ENCODE measurements at places on chromosomes 2 and 18.

- no peaks in the 10 kb centered on the region for H3K36me3 ChIP-seq
- no peak overlapping the region for H3K27ac ChIP-seq
- H3K4me3 ChIP-seq = no peak overlapping the region
- DNase-seq = no peak
- H3K27me3 ChIP-seq = no peaks in the 10 kb centered on the region
These were observed 16.2 kb downstream of the GPR75 start for GRCh38 chr2:53843595-53843994.

- no peak overlapping the region for H3K27ac ChIP-seq
- no peak for DNase-seq
- no peaks in the 10 kb centered on the region for H3K4me1 ChIP-seq
- no peak overlapping the region for H3K4me3 ChIP-seq
These were observed 66.0 kb upstream of the DSEL start for GRCh38 chr18:67582488-67582887.

DNA sequence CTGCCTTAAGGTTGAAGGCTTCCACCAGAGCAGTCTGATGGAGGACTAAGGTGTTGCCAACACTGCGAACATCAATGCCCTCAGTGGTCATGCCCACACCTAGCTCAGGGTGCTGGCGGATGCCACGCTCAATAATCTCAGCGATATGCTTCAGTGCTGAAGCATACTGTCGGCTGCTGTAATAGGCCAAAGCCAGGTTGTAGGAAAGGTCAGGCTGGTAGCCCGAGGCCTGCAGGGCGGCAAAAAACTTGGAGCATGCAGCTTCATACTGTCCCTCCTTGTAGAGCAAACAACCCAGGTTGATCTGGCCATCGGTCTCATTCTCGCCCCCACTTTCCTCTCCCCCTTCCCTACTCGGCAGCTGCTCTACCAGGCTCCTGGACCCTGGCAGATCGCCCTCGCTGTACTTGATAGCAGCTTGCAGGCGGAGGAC lies 159.4 kb downstream of the AGPS start:
- no peaks in the 10 kb centered on the region for H3K27me3 ChIP-seq
- H3K36me3 ChIP-seq = no peaks in the 10 kb centered on the region
- peak overlapping the region; percentile 78 for H3K4me3 ChIP-seq
- no peak overlapping the region for H3K27ac ChIP-seq

- H3K4me3 ChIP-seq = no peak overlapping the region
- no peaks in the 10 kb centered on the region for H3K27me3 ChIP-seq
- H3K4me1 ChIP-seq = peaks cover 25% of the 10 kb centered on the region
- no peak for DNase-seq
These were observed 144.4 kb upstream of the ITGA6 start for GRCh38 chr2:172282944-172283343.

DNA sequence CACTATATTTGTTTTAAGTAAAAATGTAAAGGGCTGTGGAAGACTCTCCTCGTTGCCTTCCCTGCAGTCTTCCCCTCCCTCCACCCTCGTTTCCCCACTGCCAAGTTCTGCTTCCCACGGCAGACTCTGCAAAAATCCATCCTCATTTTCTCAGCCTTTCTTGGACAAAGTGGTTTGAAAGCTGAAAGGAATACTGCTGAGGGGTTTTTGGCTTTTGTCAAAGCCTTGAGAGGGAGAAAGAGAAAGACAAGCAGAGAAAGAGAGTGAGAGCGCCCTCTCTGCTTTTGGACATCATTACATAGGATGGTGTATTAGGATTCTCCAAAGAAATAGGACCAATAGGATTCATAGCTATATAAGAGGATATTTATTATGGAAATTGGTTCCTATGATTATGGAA lies 455.9 kb upstream of the SOX11 start:
- no peak overlapping the region for H3K4me3 ChIP-seq
- no peak overlapping the region for H3K27ac ChIP-seq
- DNase-seq = no peak

GRCh38 chr2:75607988-75608683 lies 38.4 kb upstream of the MRPL19 start:
- peak; percentile 28 for DNase-seq
- H3K4me1 ChIP-seq = no peaks in the 10 kb centered on the region
- no peaks in the 10 kb centered on the region for H3K36me3 ChIP-seq
- no peak overlapping the region for H3K4me3 ChIP-seq
- no peak overlapping the region for H3K27ac ChIP-seq
- H3K27me3 ChIP-seq = no peaks in the 10 kb centered on the region

- no peak overlapping the region for H3K4me3 ChIP-seq
- no peak for DNase-seq
- no peak overlapping the region for H3K27ac ChIP-seq
- H3K4me1 ChIP-seq = no peaks in the 10 kb centered on the region
- no peaks in the 10 kb centered on the region for H3K36me3 ChIP-seq
These were observed 920.6 kb upstream of the FAM98A start for GRCh38 chr2:34519659-34520058.

- no peaks in the 10 kb centered on the region for H3K36me3 ChIP-seq
- H3K27me3 ChIP-seq = no peaks in the 10 kb centered on the region
- H3K4me3 ChIP-seq = no peak overlapping the region
These were observed 191.4 kb downstream of the PDE11A start for GRCh38 chr2:177881008-177881747.

DNA sequence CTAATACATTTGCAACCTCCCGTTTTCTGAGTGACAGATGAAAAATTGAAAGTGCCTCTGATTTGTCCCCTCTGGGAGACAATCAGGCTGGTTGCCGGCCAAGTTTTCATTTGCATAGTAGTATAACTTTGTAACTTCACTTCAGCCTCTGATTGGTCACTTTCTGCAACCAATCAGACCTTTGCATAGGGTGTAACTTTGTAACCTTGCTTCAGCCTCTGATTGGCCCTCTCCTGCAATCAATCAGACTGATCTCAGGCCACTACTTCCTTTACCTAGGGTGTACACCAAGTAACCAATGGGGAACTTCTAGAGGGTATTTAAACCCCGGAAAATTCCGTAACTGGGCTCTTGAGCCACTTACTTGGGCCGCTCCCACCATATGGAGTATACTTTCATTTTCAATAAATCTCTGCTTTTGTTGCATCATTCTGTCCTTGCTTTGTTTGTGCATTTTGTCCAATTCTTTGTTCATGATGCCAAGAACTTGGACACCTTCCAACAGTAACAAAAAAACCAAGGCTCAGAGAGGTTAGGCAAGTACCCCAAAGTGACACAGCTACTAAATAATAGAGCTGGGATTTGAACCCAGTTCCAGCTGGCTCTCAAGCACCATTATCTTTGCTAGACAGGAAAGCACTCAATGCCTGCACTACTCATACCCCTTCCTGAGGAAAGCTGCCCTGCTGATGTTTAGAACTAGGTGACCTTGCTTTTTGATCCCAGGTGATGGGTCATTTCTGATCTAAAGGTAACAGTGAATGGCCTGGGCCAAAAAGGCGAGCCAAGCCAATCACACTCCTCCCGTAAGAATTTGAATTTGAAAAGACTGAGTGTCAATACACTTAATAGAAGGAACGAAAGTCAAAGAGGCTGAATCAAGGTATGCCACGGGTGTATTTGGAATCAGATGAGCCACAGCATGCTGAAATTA lies 10.9 kb upstream of the MYOM1 start:
- no peaks in the 10 kb centered on the region for H3K27me3 ChIP-seq
- H3K36me3 ChIP-seq = no peaks in the 10 kb centered on the region
- no peaks in the 10 kb centered on the region for H3K4me1 ChIP-seq
- no peak for DNase-seq
- no peak overlapping the region for H3K4me3 ChIP-seq

Data from vagina (tissue), 2 donors.